NCI-H1694 (cell line): ENCODE measurements at places on chromosomes 2 and 18.

- no peak for DNase-seq
These were observed 16.6 kb upstream of the TTL start for GRCh38 chr2:112465382-112465781.

DNA sequence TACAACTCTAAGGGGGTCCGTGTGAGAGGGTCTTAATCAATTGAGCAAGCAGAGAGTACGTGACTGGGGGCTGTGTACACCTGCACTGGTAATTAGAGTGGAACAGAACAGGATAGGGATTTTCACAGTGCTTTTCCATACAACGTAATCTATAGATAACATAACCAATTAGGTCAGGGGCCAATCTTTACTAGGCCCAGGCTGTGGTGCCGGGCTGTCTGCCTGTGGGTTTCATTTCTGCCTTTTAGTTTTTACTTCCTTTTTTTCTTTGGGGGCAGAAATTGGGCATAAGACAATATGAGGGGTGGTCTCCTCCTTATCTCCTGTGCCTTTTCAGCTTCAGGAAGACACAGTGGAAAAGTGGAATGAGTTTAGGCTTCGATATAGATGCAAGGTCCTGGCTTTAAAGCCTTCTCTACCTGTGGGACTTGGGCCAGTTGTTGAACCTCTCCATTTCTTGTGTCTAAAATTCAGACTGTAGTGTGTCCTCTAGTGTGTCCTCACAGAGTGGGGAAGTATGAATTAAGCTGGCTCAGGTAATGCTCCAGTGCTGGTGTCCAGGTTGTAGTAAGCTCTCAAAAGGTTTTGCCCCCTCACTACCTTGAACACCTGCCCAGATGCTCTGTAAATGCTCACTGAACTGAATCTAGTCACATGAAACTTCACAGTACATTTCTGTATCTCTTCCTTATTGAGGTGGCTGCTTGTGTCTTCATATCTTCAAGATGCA, 422.8 kb downstream of the SETBP1 start:
- no peak for DNase-seq

GRCh38 chr2:101518578-101519492, 43.9 kb upstream of the RFX8 start:
- peak; percentile 56 for DNase-seq

DNA sequence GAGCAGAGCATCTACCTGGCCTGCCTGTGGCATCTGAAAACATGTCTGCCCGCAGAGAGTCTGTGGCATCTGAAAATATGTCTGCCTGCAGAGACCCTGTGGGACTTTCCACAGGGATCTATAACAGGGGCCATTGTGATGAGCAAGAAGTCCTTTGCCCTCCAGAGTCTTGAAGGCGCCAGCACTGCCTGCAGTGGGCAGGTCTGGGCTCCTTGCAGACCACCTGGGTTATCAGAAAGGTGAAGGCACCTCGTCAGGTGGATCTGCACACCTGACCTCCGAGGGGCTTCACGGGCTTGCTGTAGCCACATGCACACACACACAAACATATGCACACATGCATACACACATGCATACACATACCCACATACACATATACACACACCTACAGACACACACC, 189.5 kb upstream of the HDAC4 start:
- no peak for DNase-seq

DNA sequence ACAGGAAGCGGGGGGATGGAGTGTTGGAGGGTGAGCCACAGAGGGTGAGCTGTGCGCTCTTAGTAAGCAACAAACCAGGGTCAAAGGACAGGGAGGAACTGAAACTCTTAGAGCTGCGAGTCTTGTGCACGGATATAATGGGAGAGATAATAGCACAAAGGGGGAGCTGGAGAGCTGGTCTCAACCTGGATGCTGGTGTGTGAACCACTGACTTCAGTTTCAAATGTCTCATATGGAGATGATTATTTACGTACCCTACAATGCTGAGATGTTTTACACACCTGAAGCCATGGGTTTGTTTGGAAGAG, 35.9 kb downstream of the PTGR3 start:
- DNase-seq, result no peak

GRCh38 chr2:133888621-133889219, 320.5 kb upstream of the NCKAP5 start:
- DNase-seq, result no peak

- DNase-seq, result no peak
These were observed 227.7 kb downstream of the GPD2 start for GRCh38 chr2:156663757-156664409.

GRCh38 chr2:136236019-136236418, 118.1 kb upstream of the CXCR4 start:
- DNase-seq, result no peak

- DNase-seq, result no peak
These were observed 43.8 kb upstream of the PEX13 start for GRCh38 chr2:60973705-60974104.

GRCh38 chr2:176854878-176855277, 357.7 kb upstream of the HNRNPA3 start:
- DNase-seq, result no peak

- DNase-seq, result no peak
These were observed at the start of gene NETO1 for GRCh38 chr18:72867746-72868584. TSS of gene NETO1 (minus strand) at chr18:72867987. CDS start at chr18:72867291, 696 bp downstream.

GRCh38 chr2:180161415-180161814, 154.3 kb upstream of the CWC22 start:
- DNase-seq, result no peak

- peak; percentile 92 for DNase-seq
These were observed 17.7 kb downstream of the IWS1 start for GRCh38 chr2:127508631-127509034.

- no peak for DNase-seq
These were observed 542 bp downstream of the PGAP1 start for GRCh38 chr2:196925768-196926561.

DNA sequence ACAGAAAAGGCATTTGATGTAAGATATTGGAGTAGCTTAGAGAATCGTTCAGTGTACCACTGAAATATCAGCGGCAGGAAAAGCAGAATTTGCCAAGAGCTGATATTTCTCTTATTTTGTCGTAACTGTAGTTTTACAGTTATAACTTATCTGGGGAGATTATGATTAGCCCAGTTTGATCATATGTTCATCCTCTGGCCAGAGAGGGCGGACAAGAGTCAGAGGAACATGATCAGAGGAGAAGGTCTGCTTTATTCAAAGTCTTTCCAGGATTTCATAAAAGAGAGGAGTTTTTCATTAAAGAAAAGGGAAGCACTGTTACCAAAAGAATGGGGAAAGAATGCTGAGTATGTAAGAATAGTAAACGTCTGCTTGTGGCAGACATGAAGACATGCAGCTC, 1655.6 kb downstream of the DPP10 start:
- no peak for DNase-seq

- no peak for DNase-seq
These were observed 41.0 kb upstream of the MGAT4A start for GRCh38 chr2:98771721-98772524.

GRCh38 chr2:72581560-72582181, 244.2 kb downstream of the EXOC6B start:
- no peak for DNase-seq

DNA sequence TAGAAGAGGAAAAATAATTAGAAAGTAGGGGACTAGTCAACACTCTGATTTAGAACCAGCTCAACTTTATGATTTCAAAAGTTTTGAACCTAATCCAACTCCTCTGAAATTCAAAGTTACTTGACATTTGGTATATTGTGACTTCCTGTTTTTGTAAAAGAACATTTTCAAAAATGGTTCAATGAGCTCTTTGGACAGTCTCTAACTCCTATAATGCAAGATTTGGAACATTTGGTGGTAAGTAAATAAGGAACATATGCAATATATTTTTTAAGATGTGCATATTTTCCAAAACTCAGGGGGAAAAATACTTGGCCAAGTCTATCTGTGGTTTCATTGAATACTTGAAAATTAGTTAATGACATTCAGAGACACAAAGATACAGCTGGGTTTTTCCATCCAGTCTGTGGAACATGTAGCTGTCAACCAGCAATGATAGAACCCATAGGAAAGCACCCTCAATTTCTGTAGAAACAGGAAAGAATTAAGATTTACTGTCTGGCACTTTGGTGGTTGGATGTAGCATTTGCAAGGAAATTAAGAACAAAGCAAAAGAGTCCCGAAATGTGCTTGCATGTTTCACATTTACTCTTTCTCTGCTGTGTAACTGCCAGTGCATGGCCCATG, 17.0 kb upstream of the ANKRD44 start:
- no peak for DNase-seq

DNA sequence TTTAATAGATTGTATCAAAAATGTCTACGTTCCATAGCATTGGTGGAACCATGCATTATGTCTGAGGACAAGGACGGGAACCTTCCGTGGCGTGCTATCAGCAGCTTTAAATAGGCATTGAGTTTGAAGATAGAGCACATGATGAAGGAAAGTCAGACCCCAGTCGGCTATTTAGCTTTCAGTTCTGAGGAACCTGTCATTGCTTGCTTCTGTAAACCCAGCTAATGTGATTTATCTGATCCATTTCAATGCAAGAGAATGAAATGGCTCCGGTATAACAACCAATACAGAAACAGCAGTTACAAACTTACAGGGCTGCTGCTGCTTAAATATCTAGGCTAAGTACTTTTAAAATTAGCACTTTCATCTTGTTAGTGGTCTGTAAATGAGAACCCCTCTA, 503.3 kb downstream of the RNF144A start:
- DNase-seq, result no peak

DNA sequence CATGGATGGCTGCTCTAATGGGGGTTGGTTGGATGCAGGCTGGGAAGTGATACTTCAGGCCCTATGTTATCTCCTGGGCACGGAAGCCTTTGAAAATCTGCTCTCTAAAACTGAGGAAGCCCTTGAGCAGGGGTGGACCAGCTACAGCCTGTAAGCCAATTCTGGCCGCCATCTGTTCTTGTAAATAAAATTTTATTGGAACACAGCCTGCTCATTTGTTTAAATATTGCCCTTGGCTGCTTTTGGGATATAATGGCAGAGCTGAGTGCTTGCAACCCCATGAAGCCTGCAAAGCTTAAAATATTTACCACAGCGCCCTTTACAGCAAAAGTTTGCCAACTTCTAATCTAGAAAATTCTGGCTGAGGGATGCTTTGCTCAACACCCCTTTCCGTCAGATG, 11.9 kb upstream of the IGFBP2 start:
- peak; percentile 43 for DNase-seq

DNA sequence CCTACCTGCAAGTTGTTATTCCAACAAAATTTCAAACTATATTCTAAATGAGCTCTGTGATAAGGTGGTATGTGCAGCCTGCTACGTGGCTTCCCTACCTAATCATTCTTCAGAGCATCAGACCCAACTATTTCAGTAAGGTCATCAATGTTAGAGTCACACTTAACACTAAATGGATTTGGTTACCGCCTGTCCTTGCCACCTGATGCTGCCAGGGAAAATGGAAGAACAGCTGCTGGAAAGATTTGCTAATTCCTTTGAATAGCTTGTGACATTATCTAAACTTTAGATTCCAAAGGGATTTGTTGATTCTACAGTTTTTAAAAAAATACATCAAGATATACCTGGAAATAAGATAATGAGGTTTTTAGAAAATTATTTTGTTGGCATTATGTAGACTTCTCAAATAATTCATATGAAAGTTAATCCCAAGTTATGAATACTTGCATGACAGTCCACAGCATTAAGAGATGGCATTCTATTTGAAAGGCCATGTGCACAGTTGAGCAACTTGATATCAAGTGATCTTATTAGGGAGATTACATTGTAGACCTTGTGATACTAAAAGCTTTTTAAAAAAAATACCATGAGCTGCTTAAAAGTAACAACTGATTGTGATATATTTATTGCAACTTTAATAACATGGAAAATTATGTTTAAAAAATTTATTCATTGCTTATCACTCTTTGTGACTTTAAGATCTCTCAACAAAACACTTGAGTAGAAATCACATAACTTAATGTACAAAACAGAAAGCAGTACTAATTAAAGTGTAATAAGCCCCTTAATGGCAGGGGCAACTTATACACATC, 98.3 kb upstream of the UGP2 start:
- DNase-seq, result no peak

- DNase-seq, result no peak
These were observed 70.5 kb upstream of the FAM117B start for GRCh38 chr2:202564226-202564625.

DNA sequence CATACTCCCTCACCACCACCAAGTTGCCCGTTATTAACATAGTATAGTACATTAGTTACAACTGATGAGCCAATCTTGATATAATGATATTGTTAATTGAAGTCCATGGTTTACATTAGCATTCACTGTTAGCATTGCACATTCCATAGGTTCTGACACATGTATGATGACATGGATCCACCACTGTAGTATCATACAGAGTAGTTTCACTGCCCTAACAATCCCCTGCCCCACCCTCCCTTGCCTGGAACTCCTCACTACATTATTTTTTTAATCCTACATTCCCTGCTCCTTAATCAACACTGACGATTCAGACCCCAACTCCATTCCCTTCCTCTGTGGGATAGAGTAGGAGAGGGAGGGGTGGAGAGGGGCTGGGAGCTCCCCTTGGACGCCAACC, 20.2 kb upstream of the ST3GAL5 start:
- no peak for DNase-seq

GRCh38 chr2:113305146-113305545, 26.4 kb upstream of the PAX8 start:
- no peak for DNase-seq

- no peak for DNase-seq
These were observed 5.6 kb upstream of the IMPA2 start for GRCh38 chr18:11975723-11976122.

- DNase-seq, result no peak
These were observed 103.7 kb downstream of the CCDC85A start for GRCh38 chr2:56287508-56287907.

GRCh38 chr2:45915523-45915922, 264.0 kb downstream of the PRKCE start:
- no peak for DNase-seq

DNA sequence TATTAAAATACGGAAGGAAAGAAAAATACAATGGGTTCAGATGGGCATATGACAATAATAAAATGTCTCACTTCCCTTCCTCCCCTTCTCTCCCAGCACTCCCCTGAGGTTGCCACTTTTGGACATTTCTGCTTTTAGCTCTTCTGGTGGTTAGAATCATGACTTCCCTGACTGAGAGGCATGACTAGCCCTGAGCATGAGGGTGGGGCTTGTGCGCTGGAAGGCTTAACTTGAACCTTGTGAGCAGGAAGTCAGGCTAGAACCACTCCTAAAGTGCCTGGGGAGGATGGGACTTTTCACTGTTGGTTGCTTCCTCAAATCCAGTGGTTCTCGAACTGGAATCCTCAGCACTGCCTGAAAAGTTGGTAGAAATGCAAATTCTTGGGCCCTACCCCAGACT, 19.7 kb upstream of the ARHGAP25 start:
- DNase-seq, result no peak

GRCh38 chr2:60459851-60460250, 93.6 kb downstream of the BCL11A start:
- no peak for DNase-seq

GRCh38 chr2:2260696-2261268, 70.3 kb downstream of the MYT1L start:
- DNase-seq, result no peak

- DNase-seq, result no peak
These were observed 112.6 kb upstream of the YPEL5 start for GRCh38 chr2:30034052-30034775.

- no peak for DNase-seq
These were observed 141.0 kb downstream of the GLI2 start for GRCh38 chr2:120876526-120877280.

- no peak for DNase-seq
These were observed 265.8 kb downstream of the ALK start for GRCh38 chr2:29655391-29656086.
